Stimulated activated CD8-positive, alpha-beta memory T cell treated with anti-CD3 and anti-CD28 coated beads, Interleukin-4, amount 100 ng/mL, for 1 hour (primary cell): ENCODE measurements at places on chromosomes 16 and 17.

DNA sequence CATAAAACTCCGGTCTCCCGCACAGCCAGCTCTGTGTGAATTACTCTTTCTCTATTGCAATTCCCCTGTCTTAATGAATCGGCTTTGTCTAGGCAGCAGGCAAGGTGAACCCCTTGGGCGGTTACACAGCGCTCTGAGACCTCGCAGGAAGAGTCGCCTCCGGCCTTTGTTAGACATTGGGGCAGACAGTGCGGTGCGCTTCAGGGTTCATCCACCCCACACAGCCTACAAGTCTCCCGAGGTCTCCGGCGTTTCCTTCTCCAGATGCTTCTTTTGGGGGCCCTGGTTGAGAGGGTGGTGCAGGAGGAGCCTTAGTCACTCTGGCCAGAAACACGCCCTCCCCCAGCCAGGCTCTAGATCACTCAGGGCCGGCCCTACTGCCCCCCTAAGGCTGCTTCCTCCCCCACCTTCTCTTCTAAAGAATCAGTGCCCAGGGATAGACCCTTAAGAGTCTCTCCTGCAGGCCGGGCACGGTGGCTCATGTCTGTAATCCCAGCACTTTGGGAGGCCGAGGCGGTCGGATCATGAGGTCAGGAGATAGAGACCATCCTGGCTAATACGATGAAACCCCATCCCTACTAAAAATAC, 1.7 kb upstream of the MSRB1 start:
- DNase-seq = no peak

DNA sequence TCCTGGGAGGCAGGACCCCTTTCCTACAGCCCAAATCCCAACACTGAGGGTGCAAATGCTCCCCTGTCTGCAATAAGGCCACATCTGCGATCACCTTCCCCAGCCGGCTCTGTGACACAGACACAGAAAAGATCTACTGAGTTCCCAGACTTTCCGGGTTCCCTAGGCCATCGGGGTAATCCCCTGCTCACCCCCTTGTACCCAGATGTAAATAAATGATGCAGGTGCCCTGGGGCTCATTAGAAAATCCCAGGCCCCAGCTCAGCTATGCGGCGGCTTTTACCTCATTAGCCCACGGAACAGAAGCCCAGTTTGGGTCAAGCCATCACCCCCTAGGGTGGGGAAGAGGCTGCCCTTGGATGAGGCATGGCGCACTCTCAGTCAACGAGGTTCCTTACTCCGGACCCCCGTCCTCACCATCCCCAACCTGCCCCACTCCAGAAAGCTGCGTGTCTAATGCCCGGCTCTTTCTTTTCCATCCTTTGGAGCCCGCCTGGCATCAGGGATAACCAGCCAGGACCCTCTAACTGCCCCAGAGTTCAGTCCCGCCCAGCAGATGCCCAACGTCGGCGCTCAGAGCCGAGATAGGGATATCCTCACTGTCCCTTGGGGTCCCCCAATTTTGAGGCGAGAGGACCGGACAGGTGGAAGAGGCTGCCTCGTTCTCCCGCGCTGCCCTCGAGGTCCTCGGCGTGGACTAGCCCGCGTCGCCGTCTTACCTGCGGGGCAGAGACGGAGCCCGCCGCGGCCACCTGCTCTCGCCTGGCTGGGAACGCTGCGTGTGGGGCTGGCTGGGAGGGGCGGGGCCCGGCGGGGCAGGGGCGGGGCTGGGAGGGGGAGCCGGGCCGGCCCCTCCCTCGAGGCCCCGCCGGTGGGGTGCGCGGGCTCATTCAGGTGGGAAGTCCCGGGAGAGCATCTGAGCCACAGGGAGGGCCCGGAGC, at the start of gene ZNF385C:
Gene ZNF385C, minus strand, starts transcription at position 783 of the 941 bp plus-strand sequence. CDS start 35,417 bp downstream, outside the sequence.
- peak; percentile 32 for DNase-seq

GRCh38 chr17:57143919-57144318, 58.9 kb downstream of the AKAP1 start:
- no peak for DNase-seq

- no peak for DNase-seq
Observed at GRCh38 chr16:6160303-6160702, 1062.7 kb upstream of the EEF2KMT start.

DNA sequence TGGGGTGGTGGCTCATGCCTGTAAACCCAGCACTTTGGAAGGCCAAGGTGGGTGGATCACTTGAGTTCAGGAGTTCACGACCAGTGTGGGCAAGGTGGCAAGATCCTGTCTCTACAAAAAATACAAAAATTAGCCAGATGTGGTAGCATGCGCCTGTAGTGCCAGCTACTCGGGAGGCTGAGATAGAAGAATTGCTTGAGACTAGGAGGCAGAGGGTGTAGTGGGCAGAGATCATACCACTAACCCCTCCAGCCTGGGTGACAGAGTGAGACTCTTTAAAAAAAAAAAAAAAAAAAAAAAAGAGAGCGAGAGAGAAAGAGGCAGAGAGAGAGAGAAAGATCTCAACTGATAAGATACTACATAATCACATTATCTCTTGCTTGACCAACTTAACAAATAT, 45.9 kb downstream of the KANSL1 start:
- no peak for DNase-seq

DNA sequence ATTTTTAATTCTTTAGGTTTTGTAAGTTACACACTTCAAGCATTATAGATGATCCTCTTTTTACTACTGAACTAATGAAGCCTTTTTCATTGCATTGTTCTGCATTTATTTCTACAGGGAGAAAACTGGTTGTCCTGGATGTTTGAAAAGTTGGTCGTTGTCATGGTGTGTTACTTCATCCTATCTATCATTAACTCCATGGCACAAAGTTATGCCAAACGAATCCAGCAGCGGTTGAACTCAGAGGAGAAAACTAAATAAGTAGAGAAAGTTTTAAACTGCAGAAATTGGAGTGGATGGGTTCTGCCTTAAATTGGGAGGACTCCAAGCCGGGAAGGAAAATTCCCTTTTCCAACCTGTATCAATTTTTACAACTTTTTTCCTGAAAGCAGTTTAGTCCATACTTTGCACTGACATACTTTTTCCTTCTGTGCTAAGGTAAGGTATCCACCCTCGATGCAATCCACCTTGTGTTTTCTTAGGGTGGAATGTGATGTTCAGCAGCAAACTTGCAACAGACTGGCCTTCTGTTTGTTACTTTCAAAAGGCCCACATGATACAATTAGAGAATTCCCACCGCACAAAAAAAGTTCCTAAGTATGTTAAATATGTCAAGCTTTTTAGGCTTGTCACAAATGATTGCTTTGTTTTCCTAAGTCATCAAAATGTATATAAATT, 53.0 kb downstream of the TUBD1 start:
- DNase-seq = no peak

GRCh38 chr17:79263191-79263590, 188.6 kb downstream of the ENGASE start:
- no peak for DNase-seq

GRCh38 chr17:10757647-10758046, 27.8 kb upstream of the TMEM220 start:
- no peak for DNase-seq

GRCh38 chr17:74340470-74341023, 14.5 kb downstream of the KIF19 start:
- no peak for DNase-seq

GRCh38 chr16:64654178-64654577, 467.7 kb downstream of the CDH11 start:
- no peak for DNase-seq

- no peak for DNase-seq
Observed at GRCh38 chr17:74147056-74147835, 56.2 kb upstream of the RPL38 start.

DNA sequence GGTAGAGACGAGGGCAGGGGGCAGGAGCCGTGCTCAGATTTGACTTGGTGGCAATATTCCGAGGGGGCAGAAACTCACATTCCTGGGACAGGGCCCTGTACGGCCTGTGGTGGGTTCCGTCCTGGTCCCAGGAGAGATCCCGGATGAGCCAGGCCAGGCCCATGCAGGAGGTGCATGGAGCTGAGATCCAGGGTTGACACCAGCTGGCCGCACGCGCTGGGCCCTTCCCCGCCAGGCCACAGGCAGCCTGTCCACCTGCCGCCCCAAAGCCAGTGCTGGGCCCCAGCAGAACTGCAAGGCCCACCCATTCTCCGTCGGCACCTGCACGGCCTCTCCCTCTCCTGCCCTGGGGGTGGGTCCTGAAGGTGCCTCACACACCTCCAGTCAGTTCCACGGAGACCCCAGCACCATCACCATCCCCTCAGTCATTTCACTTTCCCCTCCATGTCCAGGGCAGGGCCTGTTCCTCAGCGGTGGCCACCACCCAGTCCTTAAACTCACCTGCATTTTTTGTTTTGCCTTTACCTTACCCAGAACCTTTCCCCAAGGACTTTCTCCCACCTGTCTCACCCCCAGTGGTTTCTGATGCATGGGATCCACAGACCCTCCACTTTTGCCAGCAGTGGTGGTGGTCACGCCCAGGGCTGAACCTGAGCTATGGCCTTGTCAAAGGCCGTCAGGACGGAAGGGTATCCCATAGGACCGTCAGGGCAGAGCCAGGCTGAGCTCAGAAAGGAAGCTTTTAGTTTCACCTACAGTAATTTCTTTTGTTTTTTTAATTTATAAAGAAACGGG, 25.1 kb upstream of the CDH15 start:
- DNase-seq = no peak

- no peak for DNase-seq
Observed at GRCh38 chr17:14121952-14122351, 52.6 kb downstream of the COX10 start.

- DNase-seq = no peak
Observed at GRCh38 chr16:46920402-46921068, 36.4 kb downstream of the GPT2 start.

GRCh38 chr16:49964973-49965372, 60.1 kb upstream of the CNEP1R1 start:
- DNase-seq = no peak

DNA sequence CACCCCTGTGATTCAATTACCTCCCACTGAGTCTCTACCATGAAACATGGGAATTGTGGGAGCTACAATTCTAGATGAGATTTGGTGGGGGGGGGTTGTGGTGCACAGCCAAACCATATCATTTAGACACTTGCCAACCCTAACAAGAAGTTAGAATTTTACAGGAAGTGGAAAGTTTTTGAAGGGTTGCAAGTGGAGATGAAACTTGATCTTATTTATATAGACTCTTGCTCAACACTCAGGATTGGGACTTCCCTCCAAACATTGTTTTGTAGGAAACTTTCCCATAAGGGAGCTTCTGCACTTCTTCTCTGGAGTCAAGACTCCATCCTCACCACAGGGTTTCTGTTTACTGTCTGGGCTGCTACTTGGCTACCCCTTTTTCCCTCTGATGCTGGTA, 266.7 kb upstream of the CDH11 start:
- no peak for DNase-seq

DNA sequence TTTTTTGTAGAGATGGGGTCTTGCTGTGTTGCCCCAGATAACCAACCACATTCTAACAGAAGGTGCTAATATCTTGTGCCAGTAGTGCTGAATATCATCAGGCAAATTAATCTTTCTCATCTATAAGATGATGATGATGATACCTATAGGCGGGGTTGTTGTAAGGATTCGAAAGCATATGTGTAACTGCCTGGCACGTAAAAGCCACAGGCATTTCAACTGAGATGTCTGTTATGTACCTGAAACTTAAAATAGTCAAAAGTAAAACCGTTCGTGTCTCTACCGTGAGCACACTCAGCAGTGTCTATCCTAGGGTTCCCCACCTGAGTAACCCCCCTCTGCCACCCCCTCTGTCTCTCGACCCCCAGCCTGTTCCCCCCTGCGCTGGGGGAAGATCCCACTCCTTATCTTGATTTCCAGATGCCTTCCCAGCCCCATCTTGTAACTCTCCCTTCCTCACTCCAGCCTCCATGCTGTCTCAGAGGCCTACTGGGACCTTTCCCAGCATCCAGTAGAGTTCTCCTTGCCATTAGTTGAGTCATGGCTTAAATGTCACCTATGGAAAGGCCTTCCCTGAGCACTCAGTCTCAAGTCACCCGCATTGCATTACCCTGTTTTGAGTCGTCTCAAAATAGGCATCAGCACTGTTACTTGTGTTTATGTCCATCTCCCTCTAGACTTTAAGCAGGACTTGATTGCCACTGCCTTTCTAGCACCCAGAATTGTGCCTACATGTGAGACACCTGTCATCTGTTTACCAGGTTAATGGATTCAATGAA, 34.1 kb downstream of the CDRT15 start:
- no peak for DNase-seq

- no peak for DNase-seq
Observed at GRCh38 chr17:49699966-49700575, 7.7 kb downstream of the SLC35B1 start.

DNA sequence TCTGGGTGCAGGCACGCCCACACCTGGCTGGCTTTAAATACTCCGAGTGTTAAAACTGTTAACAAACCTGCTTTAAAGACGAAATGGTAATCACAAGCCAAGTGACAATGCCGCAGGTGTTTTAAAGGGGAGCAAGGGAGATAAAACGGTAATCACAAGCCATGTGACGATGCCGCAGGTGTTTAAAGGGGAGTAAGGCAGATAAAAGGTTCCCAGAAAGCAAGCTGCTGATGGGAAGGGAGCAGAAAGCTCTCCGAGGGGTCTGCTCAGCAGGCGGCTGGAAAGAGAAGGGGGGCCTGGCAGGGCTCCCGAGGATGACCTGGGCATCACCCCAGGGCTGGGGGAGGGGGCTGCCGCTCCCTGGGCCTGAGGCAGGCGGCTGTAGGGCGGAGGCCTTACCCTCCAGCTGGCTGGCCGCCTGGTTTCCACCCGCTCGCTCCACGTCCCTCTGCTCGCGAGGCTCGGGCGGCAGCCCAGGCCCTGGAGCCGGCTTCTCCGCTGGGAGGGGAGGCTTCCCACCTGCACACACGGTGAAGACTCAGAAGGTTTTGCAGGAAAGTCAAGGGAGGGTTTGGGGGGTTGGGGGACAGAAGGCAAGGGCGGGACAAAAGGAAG, 12.1 kb downstream of the NDUFAF8 start:
- DNase-seq = no peak

DNA sequence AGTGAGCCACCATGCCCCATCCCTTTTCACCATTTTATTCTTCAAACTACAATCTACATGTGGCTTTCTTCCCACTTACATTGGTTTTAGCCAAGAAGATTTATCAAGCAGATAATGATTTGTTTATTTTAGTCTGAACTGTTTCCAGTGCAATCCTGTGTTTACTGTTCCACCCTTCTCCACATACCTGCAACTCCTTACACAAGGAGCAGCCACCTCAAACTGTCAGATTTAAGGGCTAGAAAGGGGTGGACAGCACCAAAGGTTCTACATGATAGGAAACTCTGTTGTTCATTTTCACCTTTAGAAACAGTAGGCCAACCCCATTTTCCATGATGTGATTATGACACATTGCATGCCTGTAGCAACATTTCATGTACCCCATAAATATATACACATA, 1.9 kb downstream of the RUNDC1 start:
- no peak for DNase-seq

- no peak for DNase-seq
Observed at GRCh38 chr17:77185137-77185536, 44.4 kb downstream of the SEC14L1 start.

DNA sequence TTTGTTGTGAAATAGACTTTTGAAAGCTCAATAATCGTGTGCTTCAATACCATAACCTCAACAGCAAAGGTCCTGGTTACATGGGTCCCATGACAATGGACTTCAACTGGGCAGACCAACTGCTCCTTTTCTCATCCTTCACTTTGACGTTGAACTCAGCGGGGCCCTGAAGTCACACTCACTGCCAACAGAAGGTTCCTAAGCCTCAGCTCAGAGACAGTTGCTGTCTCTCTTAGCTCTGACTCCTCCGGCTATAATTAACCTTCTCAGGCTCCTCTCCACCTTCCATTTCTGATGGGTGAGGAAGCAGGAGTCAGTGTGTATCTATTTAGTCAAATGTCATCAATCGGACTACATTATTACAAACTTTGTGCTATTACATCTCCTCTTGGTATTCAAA, 23.8 kb downstream of the MPP3 start:
- no peak for DNase-seq
